ENCODE measurements at places on chromosomes 12 and 14. TPM values are rescaled to one million over a fixed set of nuclear protein-coding genes. Genes with fewer than 3 reads are reported as not detected.

FAM181A gene
- 3.0 TPM for total RNA-seq

NOS1 gene
- 1.2 TPM for total RNA-seq

SPIC gene
- total RNA-seq, result 0.16 TPM

APOLD1 gene
- total RNA-seq, result 42.9 TPM

AMHR2 gene
- not detected for total RNA-seq

CLEC2D gene
- total RNA-seq, result 11.4 TPM

CCDC197 gene
- total RNA-seq, result not detected

KRT3 gene
- not detected for total RNA-seq

CYP27B1 gene
- not detected for total RNA-seq

CMKLR1 gene
- total RNA-seq, result 1.7 TPM

PLEKHA5 gene
- 73.6 TPM for total RNA-seq

DAO gene
- not detected for total RNA-seq

GEMIN2 gene
- 50.4 TPM for total RNA-seq

PRB2 gene
- not detected for total RNA-seq

NPC2 gene
- total RNA-seq, result 28.1 TPM

SLC25A47 gene
- not detected for total RNA-seq
